Right ventricle myocardium inferior (tissue), 1 donor: ENCODE measurements at places on chromosomes 11 and 22. TPM values are rescaled to one million over a fixed set of nuclear protein-coding genes. Genes with fewer than 3 reads are reported as not detected.

DNA sequence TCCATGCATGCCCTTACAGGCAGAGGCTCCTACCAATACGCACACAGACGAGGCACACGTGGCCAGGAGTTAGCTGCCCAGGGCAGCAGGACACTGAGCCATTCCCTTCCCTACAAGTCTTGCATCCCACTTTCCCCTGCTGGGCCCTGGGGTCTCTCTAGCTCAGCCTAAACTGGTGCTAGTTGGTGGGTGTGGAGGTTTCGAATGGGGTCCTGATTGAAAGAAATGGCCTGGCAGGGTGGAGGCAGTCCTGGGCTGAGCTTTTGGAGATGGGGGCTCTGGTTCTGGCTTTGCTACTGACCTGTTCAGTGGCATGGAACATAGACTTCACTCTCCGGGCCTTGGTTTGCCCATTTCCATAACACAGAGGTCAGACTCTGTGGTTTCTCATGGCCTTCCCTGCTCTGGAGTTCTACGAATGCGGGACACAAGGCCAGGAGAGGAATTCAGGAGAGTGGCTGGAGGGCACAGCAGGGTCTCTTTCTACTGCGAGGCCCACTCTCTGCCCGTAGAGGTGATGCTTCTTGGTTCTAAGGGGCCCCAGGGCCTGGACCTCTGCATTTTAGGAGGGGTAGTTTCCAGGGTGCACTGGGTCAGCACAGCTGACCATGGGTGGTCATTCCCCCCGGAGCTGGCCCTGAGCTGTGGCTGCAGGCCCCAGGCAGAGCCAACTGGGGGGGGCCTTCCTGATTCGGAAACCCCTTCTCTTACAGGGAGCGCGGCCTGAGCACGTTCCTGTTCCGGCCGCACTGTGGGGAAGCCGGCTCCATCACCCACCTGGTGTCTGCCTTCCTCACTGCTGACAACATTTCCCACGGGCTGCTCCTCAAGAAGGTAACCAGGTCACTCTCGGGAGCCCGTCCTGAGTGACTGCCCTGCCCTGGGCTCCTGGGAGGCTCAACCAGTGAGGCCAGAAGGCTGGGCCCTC lies 40.0 kb downstream of the RNF141 start:
- DNase-seq, result no peak

DNA sequence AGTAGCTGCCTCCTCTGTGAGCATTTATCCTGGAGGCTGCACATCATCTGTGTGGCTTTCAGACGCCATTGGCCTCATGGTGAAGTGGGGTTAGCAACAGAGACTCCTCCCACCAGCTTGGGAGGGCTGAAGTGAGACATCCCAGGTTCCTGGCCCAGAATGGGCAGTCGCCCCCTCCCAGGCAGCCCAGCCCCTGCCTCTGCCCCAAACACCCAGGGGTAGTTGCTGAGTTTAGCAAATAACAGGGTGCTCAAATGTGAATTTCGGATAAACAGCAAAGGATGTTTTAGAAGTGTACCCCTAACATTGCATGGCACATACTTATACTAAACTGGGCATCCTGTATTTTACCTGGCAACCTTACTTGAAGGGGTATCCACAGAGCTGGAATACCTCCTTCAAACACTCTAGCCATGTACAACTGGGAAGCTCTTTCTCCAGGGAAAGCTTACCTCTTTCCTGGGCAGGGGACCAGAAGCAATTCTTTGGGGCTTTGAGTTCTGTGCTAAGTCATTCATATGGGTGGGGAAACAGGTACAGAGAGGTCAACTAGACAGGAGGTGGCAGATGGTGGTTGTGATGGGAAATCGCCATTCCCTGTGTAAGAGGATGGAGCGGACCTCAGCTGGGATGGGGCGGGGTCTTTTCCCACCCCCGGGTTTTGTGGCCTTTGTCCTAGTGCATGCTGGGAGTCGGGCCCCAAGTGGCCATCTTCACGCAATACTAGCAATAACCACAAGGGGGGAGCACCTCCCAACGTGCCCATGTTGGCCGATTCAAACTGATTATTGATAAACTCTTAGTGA lies 19.3 kb downstream of the MTFP1 start:
- peak; percentile 47 for DNase-seq

The ABTB2 gene
- 14.3 TPM for total RNA-seq

The OR52H1 gene
- total RNA-seq, result not detected
